ENCODE measurements at places on chromosomes 5 and 9. TPM values are rescaled to one million over a fixed set of nuclear protein-coding genes. Genes with fewer than 3 reads are reported as not detected.

DNA sequence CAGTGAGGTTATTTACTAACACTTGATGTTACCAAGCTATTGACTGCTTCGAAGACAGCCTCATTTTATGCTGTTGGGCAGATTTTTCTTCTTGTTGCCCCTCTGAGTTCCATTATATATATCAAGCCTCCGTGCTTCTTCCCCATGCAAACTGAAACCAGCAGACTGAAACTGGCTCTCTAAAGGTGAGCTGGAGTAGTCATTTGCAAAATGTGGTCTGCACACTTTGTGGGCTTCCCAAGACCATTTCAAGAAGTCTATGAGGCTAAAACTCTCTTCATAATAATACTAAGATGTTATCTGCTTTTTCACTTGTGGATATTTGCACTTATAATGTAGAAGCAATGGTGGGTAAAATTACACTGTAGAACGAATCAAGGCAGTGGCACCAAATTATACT, 13.9 kb downstream of the SLC36A1 start:
- no peak for DNase-seq

DNA sequence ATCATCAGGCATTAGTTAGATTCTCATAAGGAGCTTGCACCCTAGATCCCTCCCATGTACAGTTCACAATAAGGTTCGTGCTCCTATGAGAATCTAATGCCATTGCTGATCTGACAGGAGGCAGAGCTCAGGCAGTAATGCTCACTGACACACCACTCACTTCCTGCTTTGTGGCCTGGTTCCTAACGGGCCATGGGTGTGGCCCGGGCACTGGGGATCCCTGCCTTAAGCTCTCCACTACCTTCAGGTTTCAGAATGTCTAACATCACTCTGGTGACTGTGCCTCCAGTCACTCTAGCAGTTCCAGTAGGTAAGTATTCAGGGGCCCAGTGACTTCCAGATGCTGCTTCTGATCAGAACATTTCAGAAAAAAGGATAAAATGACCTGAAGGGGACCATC, 152.4 kb downstream of the LRRC70 start:
- no peak for DNase-seq

GRCh38 chr5:77356740-77357139, 135.4 kb downstream of the WDR41 start:
- DNase-seq: no peak

- DNase-seq: peak; percentile 69
Observed at GRCh38 chr5:17222664-17223063, 5.2 kb downstream of the BASP1 start.

DNA sequence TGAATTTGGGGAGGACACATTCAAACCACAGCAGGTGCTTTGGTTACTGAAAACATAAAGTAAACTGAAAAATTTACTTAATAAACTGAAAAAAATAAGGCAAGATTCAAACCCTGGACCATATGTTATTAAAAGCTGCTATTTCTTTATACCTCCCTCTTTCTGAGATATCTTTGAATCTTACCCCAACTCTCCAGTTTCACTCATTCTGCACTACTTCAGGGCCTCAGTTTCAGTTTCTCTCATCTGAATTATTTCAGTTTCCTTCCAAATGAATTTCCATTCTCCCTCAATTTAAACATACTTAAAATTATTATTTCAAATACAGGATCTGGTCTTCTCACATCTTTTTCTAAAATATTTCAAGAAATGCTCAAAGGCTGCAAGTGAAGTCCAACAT, 4.9 kb upstream of the OXCT1 start:
- DNase-seq: no peak

GRCh38 chr9:81687521-81688261, 1.7 kb downstream of the TLE1 start:
- peak; percentile 37 for DNase-seq

DNA sequence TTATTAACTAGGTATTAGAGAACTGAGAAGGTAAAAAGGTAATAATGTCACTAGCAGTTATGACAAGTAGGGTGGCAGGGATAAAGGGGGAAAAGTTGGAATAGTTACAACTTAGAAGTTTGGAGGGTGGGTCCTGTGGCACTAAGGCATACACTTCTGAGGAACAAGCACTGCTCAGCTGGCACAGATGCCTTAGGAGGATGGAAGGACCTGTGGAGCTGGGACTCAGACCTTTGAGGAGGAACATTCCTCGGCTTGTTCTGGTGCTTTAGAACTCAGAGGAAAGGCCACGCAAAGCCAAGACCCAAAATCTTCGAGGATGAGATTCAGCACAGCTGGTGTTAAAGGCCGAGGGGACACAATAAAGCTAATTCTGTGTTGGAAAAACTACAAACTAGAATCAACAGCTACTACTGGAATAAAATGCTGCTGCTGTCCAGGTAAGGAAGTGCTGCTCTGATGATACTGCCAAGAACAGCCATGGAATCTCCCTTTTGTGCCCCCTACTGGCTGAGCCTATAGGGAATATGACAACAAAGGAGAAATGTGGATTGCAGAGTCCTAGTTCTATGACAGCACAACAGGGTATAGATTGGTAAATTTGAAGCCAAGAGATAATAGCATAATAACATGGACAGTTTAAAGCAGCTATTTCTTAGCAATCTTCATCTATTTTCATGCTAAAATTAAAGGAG, 126.7 kb downstream of the SLC25A46 start:
- DNase-seq: peak; percentile 3

DNA sequence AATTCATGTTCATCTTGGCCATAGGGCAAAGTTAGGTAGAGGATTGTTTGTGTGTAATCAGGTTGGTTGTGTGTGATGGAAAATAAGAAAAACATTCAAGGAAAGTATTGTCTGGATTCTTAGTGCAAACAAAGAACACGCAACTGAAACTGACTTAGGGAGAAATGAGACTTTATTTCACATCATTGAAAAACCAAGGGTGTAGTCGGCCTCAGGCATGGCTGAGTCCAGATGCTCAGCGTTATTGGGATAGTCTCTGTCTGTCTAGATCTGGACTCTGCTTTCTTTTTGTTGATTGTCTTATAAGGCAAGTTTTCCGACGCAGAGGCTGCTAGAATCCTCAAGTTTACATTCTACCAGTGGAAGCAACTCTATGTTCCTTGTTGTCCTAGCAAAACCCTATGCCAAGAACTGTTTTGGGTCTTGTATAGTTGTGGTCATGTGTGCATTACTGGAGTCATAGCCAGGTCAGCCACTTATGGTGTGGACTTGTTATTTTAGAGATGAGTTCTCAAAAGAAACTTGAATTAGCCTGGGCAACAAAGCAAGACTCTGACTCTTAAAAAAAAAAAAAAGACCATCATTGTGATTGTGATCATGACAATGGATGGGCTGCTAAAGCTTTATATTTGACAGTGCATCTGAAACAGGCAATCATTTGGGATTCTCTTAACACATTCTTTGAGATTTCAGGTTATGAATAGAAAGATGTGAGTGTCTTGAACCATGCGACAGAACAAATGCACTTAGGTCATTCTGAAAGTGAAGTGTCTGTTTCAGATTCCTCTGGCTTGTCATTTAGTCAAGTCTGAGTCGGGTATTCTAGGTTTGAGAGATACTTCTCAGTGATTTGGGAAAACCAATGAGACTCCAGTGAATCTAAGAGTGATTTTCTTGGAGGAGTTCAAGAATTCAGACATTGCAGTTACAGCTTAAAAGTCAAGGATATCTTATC, 82.6 kb downstream of the DOCK2 start:
- DNase-seq: no peak

The MAMDC4 gene
- total RNA-seq: 1.9 TPM

The GHR gene
- not detected for total RNA-seq

The SLC25A2 gene
- not detected for total RNA-seq

The CDC20B gene
- not detected for total RNA-seq

The HCN1 gene
- total RNA-seq: not detected

The RNF183 gene
- total RNA-seq: not detected

The PCDHB16 gene
- total RNA-seq: 1.3 TPM
